SK-N-SH treated with all-trans-retinoic acid at 6 μM for 48 hours (cell line): ENCODE measurements at places on chromosomes 5 and 9.

- ATAC-seq, result no peak
These were observed 28.2 kb downstream of the ARSB start for GRCh38 chr5:78956901-78957300.

- no peak for ATAC-seq
These were observed 153.0 kb upstream of the COL5A1 start for GRCh38 chr9:134488331-134489280.

DNA sequence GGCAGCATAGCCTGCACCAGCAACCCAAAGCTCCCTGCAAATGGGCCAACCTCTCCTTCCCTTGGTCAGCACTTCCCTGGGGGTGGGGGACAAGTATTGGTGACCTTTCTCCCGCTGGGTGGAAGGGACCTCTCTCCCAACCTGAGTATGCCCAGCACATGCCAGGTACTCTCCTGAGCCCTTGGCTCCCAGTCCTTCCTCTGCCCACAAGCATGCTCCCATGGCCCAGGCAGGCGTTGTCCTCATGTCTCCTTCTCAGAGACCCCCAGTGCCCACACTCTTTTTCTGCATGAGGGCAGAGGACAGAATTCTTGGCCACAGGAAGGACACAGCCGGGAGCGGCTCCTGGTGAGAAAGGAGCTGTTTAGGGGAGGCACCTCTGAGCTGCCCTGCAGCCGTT, 60.3 kb downstream of the PHF2 start:
- ATAC-seq, result no peak

DNA sequence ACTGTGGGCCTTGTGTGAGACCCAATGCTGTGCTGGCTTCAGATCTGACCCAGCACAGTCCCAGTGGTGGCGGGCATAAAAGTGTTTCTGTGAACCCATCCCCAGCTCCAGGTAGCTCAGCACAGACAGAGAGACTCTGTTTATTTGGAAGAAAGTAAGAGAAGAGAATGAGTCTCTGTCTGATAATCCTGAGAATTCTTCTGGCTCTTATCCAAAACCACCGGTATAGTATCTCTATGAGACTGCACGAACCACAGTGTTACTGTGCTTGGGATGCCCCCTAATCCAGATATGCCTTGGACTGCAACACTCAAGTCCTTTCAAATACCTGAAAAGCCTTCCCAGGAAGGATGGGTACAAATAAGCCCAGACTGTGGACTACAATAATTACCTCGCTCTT, 1660.8 kb upstream of the ACO1 start:
- no peak; the same call in 2 of the 3 replicates for ATAC-seq

GRCh38 chr5:142716963-142717362, 31.1 kb upstream of the FGF1 start:
- ATAC-seq, result peak; percentile 79

DNA sequence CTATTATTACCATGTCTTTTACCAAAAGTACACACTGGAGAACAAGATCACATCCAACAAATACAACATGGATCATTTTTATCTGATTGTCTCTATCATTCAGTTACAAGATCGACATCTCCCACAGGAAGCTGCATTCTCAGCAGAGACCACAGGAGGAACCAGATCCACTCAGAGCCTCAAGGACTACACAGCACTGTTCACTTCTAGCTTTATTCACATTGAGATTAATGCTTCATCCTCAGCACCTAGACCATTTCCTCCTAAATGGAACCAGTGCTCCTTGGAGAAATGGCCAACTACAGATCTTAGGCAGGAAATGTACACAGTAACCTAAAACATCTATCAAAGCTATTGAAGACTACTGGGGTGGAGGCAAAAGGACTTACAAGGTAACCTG, 13.3 kb upstream of the C5orf15 start:
- peak; percentile 46; the same call in 2 of the 3 replicates for ATAC-seq

DNA sequence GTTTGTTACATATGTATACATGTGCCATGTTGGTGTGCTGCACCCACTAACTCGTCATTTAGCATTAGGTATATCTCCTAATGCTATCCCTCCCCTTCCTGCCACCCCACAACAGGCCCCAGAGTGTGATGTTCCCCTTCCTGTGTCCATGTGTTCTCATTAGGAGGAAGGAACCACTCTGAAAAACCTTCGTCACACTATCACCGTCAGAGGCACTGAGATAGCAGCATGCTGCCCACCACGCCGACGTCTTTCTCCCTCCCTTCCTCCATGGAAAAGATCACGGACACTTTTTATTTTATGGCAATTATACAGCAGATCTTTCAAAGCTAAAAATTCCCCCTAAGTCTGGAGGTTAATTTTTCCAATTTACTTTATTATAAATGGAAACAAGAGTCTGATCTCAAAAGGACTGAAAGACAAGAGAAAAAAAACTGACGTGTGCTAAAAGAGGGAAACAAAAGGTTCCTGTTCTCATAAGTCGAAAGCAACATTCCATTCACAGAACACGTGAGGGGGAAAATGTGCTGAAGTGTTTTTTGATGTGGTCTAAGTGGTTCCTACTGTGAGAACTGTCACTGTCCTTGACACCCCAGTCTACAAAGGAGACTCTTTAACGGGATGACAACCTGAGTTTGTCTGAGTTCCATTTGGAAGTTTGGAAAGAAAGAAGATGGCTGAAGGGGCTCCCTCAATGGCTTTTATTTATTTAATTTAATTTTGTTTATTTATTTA, 339.7 kb upstream of the IRX2 start:
- no peak for ATAC-seq

- ATAC-seq, result no peak
These were observed 17.5 kb downstream of the SPRY4 start for GRCh38 chr5:142307146-142307890.

- ATAC-seq, result no peak
These were observed 50.7 kb downstream of the ICE1 start for GRCh38 chr5:5473226-5473625.

DNA sequence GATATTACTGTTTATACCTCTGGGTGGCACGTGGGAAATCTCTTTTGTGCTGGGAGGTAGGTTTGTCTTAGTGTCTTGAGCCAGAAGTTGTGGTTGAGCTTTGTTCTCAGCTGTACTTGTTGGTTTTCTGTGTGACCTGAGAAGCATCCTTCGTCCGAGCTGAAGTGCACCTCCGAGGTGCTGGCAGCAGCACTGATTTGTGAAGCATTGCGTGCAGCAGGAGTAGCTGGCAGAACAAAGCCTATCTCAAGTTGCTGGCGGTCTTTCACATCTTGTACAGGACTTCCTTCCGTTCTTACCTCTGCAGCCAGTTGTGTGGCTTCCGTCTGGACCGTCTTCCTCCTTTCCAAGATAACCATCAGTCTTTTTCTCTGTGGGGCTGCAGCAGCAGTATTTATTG, 4.3 kb downstream of the PRRC2B start:
- ATAC-seq, result no peak

DNA sequence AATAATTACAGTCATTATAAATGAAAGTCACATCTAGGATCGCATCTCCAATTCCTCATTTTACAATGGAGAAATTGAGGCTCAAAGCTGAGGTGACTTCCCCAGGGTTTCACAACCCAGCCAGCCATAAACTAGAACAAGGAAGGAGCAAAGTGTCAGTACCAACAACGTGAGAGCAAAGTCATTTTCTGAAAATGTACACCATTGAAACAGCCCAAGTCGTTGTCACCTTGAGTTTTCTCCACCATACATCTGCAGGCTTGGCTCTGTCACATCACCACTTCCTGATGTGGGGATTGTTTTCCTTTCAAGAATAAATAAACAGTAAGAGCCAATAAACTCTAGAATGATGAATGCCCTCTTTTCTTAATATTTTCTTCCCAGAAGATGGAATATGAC, 184.5 kb upstream of the PTGER4 start:
- no peak for ATAC-seq
